Activated naive CD4-positive, alpha-beta T cell (primary cell): ENCODE measurements at places on chromosomes 12 and 14.

GRCh38 chr14:30958555-30959407, 66.7 kb upstream of the AP4S1 start:
- no peak for DNase-seq

- peak; percentile 21 for DNase-seq
Observed at GRCh38 chr12:59597385-59597781, 1.6 kb downstream of the SLC16A7 start.

DNA sequence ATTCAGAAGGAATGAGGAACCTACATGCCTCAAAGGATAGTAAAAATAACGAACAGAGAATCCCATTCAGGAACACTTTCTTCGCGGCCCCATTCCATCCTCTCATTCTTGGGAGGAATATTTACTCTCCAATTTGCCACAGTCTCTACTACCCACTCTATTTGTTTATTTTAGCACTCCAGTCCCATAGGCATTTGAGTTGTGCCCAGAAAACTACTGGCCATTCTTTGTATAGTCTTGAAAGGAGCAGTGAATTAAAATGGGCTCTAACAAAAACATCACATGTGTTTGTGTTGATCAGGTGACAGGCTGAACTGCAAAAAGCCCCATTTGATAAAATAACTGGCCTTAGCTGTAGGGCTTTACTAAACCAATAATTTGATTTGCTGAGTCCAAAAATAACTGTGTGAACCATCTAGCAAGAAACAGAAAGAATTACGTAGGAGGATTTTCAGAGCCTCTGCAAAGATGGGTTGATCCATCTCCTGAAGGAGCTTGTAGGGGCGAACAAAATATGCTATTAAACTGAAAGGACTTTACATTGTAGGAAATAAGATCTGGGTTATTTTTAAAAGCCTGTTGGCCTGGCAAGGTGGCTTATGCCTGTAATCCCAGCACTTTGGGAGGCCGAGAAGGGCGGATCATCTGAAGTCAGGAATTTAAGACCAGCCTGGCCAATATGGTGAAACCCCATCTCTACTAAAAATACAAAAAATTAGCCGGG, 142.3 kb upstream of the CPNE8 start:
- DNase-seq = no peak

DNA sequence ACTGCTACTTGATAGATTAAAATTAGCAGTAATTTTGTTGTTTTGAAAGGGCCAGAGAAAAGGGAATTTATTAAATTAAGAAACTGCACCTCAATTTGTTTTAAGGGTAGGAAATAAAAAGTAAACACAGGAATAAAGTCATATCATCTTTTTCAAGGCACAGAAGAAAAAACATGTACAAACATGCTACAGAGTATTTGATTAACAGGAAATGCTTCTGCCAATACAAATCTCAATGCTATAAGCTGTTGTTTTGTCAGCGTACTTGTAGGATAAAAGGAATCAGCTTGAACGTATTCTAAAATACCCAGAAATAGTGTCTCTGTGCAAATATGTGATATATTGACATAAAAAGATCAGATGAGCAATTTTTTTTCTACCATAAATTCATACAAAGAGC, 474.0 kb upstream of the MGAT4C start:
- DNase-seq = no peak

GRCh38 chr14:100295376-100296105, 10.7 kb downstream of the SLC25A29 start:
- DNase-seq = no peak

DNA sequence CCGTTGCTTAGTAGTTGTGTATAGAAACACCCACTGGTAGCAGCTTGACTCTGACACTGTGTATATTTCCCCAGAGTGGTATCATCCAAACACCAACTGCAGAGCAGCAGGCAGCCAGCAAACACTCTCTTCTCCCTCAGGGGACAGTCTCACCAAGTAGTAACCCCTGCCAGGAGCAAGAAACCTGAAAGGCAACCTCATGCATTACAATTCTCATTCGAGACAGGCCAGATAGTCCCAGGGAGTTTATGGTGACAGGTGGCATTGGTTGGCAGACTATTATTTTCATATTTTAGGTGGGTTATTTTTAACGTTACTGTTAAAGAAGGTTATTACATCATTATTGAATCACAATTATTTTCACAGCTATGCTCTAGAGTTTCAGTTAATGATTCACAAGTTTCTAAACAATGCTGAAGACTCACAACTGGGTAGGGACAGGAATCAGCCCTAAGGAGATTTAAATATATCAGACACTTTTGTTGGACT, 222.8 kb downstream of the EGLN3 start:
- no peak for DNase-seq

DNA sequence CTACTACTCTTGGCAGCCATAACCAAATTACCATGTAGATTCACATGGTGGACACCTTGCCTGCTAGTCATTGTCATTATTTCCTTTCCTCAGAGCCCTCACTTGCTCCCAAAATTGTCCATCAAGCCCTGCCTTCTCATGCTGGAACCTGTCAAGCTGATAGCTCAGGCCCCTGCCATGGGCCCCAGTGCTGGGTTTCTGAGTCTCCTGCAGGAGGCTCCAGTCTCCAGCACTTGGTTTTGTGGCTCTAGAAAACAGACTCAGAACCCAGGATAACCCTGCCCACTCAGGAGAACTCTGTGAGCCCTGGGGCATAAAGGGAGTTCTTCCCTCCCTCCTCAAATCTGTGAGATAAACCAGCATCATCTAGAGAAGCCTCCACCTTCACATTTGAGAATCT, 10.8 kb downstream of the KRT71 start:
- DNase-seq = no peak

GRCh38 chr12:56723889-56724700, 1.0 kb downstream of the NACA start:
- DNase-seq = no peak

DNA sequence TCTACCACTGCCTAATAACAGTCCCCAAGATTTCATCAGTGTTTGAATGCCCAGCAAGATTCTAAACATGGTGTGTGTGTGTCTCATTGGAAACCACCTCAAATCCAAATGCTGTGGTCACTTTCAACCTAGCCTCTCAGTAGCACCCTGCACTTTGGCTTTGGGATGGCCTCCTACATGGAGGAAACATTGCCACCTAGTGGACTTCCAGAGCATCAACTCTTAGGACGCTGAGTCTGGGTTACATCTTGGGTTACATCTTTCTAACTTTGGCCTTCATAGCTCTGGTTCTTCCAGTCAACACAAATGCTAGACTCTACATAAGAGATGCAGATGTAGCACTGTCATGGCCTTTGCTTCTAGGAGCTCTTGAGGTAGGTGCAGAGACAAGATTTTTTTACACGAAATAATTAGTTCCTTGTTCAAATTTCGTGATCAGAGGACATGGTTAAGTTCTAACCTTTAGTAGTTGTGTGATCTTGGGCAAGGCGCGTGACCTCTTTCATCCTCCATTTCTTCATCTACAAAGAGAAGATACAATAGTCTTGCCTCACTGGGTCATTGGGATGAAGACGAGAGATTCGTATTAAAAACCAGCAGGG, 113.5 kb upstream of the VASH1 start:
- DNase-seq = no peak

DNA sequence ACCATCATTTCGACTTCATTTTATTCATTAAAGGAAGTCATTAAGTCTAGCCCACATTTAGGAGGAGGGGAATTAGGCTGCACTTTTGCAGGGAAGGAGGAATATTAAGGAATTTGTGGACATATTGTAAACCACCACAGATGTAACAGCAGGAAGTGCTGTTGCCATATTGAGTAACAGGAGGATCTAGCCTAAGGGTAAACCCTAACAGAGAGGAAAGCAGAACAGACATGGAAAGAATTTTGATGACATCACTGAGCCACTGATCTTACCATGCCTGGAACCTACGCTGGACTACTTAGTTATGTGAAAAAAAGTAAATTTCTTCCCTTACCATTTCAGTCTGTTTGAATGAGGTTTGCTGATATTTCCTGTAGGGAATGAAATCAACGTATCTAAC, 100.7 kb upstream of the ATF7IP start:
- no peak for DNase-seq

GRCh38 chr14:79318371-79318770, 892.9 kb downstream of the DIO2 start:
- DNase-seq = no peak

DNA sequence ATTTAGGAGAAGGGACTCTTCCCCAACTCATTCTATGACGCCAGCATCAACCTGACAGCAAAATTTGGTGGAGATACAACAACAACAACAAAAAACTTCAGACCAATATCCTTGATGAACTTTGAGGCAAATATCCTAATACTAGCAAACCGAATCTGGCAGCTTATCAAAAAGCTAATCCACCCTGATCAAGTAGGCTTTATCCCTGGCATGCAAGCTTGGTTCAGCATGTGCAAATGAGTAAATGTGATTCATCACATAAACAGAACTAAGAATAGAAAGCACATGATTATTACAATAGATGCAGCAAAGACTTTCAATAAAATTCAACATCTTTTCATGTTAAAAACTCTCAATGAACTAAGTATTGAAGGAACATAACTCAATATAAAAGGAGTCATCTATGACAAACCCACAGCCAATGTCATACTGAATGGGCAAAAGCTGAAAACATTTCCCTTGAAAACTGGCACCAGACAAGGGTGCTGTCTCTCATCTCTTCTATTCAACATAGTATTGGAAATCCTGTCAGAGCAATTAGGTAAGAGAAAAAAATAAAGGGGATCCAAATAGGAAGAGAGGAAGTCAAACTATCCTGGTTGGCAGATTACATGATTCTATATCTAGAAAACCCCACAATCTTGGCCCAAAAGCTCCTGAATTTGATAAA, 233.3 kb downstream of the CCDC59 start:
- no peak for DNase-seq

- DNase-seq = no peak
Observed at GRCh38 chr12:105025890-105026289, 39.8 kb downstream of the NOPCHAP1 start.

- no peak for DNase-seq
Observed at GRCh38 chr12:17640615-17641014, 449.4 kb downstream of the RERGL start.

GRCh38 chr14:100904307-100905087, 975 bp upstream of the RTL1 start:
- no peak for DNase-seq

- no peak for DNase-seq
Observed at GRCh38 chr12:40202095-40203059, 22.4 kb upstream of the LRRK2 start.

DNA sequence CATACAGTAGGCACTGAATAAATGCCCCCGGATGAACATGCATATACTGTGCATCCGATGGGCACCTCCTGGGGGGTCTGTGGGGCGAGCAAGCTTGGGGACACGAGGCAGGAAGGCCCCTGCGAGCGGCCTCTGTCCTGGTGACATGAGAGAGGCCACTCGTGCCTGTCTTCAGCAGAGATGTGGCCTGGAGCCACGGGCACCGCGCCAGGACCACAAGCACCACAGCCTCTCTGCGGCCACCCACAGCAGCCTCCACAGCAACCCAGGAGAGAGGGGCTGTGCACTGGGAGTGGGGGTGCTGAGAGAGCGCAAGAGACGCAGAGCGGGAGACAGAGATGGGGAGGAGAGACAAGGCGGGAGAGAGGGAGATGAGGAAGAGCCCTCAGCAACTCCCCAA, 118.5 kb downstream of the RFLNA start:
- no peak for DNase-seq

- DNase-seq = peak; percentile 50
Observed at GRCh38 chr14:100645196-100645981, 58.2 kb upstream of the BEGAIN start.

DNA sequence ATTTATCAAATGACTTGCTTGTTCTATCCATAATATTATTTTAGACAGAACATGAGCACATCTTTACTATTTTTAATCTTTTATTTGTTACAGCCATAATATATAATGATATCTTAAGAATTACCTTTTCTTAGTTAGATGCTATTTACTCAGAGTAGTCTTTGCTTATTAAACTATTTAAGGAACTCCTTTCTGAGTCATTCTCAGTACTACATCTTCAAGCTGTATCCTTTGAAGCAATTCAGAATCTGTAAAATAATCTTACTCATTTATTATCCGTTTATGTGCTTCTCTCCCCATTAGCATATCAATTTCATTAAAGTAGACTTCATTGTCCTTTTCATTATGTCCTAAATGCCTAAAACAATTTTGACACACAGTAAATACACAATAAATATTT, 240.4 kb upstream of the FAR2 start:
- no peak for DNase-seq

GRCh38 chr12:119669744-119670472, 2.0 kb downstream of the PRKAB1 start:
- DNase-seq = no peak

DNA sequence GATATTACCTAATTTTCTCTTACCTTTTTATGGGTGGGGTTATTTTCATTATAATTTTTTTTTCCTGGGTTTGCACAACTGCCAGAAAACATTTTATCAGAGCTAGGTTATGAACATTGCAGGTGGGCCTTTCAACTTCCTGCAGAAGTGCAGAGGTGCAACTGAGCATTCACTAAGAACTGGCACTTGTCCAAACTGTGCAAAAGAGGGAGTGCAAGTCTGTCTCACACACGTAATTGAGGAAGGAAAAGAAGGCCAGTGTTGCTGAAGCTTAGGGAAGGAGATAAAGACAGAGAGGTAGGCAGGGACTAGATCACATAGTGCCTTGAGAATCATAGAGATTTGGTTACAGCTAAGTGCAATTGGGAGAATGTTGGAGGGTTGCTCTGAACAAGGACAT, 14.1 kb upstream of the AMN1 start:
- DNase-seq = no peak

DNA sequence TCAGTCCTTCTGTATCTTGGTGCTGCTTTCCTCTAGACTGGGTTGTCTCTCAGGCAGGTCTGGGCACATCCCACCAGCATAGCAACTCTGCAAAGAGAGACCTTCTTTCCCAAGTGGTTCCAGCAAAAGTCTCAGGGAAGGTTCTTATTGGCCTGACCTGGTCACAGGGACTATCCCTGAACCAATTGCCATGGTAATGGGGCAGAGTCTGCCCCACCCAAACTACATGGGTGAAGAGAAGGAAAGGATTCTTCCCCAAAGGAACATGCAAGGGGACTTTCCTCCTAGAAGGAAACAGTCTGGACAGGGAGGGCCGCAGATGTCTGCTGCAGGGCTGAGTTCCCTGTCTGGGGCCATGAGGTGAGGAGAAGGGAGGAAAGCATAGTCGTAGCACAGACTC, 122.2 kb upstream of the NCOR2 start:
- DNase-seq = no peak
